ENCODE measurements at places on chromosomes 2 and 18.

GRCh38 chr2:225030203-225030602 lies 12.1 kb downstream of the DOCK10 start:
- peak; percentile 21 for DNase-seq

GRCh38 chr2:8337321-8337720 lies 344.5 kb upstream of the ID2 start:
- DNase-seq: peak; percentile 50

GRCh38 chr2:109001201-109001600 lies 12.2 kb upstream of the EDAR start:
- DNase-seq: no peak

- DNase-seq: peak; percentile 62
Measured at GRCh38 chr2:15177103-15177502, 384.0 kb downstream of the NBAS start.

DNA sequence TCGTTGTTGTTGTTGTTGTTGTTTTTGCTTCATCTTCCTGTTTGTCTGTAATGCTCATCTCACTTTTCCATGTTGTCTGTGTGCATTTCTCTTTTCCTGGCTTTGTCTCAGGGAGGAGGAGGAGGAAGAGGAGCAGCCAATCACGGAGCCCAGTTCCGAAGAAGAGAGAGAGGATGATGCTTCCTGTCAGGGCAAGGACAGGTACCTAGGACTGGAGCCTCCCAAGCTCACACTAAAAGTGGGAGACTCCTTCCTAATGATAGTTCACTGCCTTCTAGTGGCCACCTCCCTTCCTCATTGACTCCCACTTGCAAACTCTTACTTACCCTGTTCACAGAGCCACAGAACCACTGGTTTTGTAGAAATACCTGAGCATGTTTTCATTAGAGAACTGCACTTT lies 179.6 kb downstream of the TPGS2 start:
- no peak for DNase-seq

GRCh38 chr2:135144343-135144742 lies 92.3 kb downstream of the RAB3GAP1 start:
- DNase-seq: no peak

GRCh38 chr2:233063269-233063975 lies 3.3 kb downstream of the INPP5D start:
- DNase-seq: no peak
